ENCODE measurements at places on chromosomes 3 and 15.

- DNase-seq, result no peak
Measured at GRCh38 chr15:76251717-76252116, 59.6 kb downstream of the ETFA start.

DNA sequence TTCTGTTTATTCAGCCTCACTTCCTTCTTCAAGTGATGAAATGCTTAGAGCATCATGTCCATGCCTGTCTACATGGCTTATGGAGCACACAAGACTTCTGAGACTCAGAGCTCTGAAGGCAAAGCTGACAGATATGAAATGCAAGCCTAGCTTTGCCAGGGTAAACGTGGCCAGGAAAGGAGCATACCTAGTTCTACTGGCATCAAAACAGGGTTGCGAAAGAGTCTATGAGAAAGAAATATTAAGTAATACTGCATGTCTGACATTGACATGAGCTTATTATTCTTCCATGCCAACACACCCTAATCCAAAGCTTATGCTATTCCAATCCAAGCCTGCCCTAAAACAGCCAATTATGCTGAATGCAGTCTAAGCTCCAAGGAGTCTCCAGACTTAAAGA, 391.5 kb downstream of the ERC2 start:
- DNase-seq, result no peak

- no peak for DNase-seq
Measured at GRCh38 chr3:3200632-3201212, 21.2 kb upstream of the CRBN start.

GRCh38 chr15:60195611-60196010, 191.5 kb downstream of the FOXB1 start:
- DNase-seq, result no peak

GRCh38 chr15:79140846-79141570, 50.4 kb upstream of the RASGRF1 start:
- DNase-seq, result no peak

- DNase-seq, result no peak
Measured at GRCh38 chr15:95972041-95972553, 358.4 kb upstream of the NR2F2 start.

GRCh38 chr3:2516762-2517441, 418.2 kb downstream of the CNTN4 start:
- DNase-seq, result no peak

DNA sequence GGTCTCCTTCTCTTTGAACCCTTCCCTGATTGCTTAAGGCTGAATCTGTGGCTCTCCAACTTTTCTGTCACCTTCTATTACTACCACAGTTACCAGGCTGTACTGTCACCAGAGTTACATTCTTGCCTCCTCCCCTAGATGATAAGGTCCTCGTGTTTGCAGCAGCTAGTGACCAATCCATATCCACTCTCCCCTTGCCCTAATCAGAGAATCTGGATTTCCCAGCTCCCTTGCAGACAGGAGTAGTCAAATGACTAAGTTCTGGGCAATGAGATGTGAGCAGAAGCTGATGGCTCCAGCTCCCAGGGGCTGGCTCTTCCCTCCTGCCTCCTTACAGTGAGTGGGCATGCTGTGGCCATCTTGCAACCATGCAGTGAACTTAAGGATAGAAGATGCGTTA, 95.4 kb upstream of the VGLL4 start:
- DNase-seq, result no peak
